Activated CD4-positive, alpha-beta memory T cell treated with anti-CD3 and anti-CD28 coated beads for 36 hours (primary cell): ENCODE measurements at places on chromosomes 11 and 22. TPM values are rescaled to one million over a fixed set of nuclear protein-coding genes. Genes with fewer than 3 reads are reported as not detected.

DNA sequence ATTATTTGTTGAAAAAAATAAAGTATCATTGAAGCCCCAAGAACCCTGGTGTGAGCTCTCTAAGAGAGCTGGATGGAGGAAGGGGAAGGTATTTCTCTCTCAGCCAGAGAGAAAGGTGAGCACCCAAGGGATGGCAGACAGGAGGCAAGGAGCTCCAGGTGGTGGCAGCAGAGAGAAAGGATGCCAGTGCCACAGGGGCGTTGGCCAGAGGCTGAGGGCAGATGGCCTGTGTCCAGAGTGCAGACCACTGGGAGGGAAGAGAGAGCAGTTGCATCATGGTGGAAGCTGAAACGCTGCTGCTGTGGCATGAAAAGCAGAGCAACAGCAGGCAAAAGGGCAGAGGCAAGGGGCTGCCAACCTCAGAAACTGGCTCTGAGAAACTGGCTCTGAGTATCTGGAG, 8.5 kb downstream of the SPON1 start:
- peaks cover under 1% of the 10 kb centered on the region for H3K27me3 ChIP-seq
- no peaks in the 10 kb centered on the region for H3K36me3 ChIP-seq
- no peak overlapping the region for H3K4me3 ChIP-seq
- H3K27ac ChIP-seq, result no peak overlapping the region
- DNase-seq, result peak; percentile 33

GRCh38 chr11:33949252-33949913, 57.5 kb upstream of the LMO2 start:
- no peak overlapping the region for H3K27ac ChIP-seq
- DNase-seq, result no peak
- no peaks in the 10 kb centered on the region for H3K36me3 ChIP-seq

GRCh38 chr11:134513585-134514120, 101.6 kb upstream of the B3GAT1 start:
- no peak overlapping the region for H3K4me3 ChIP-seq
- DNase-seq, result peak; percentile 1
- peaks cover 6% of the 10 kb centered on the region for H3K27me3 ChIP-seq
- no peaks in the 10 kb centered on the region for H3K4me1 ChIP-seq
- H3K36me3 ChIP-seq, result no peaks in the 10 kb centered on the region

- no peak for DNase-seq
- H3K4me1 ChIP-seq, result no peaks in the 10 kb centered on the region
- H3K4me3 ChIP-seq, result no peak overlapping the region
- peaks cover 6% of the 10 kb centered on the region for H3K27me3 ChIP-seq
Observed at GRCh38 chr11:69874984-69875624, 55.9 kb upstream of the FGF3 start.

DNA sequence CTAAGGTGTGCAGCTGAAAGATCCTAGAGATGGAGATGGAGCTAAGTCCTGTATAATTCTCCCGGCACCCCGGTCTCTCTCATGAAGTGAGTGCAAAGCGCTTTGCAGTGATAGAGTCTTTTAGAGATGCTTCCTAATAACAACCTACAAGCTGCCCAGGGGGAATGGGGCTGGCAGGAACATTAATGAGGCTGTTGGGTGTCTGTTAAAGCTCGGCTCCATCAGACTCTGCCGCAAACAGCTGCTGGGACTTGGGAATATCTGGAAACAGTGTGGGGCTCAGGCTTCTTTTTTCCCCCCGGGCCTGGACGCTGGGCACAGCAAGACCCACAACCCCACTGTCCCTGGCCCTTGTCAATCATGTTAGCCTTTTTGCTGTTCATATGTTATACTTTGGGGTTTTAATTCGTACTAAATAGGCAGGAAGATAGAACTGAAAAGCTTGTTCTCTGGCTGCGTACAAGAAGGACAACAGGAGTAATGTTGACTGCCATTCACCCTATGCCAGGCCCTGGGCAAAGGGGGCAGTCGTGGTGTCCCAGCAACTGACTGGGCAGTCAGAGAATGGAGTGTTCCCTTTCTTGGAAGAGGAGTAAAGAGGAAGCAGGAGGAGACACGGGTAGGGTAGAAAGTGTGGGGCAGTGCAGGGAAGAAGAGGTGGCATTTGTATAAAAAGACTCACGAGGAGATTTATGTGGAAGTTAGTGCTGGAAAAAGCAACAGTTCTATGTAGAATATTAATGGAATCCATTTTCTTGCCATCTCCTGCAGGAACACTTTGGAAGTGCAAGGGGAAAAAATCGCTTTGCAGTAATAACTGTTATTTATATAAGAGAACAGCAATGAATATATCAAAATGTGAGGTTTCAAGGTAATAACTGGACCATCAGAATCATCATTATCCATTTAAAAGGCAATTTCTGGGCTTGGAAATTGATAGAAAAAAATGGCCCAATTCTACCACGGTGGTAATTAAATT, 232.8 kb downstream of the GRIK4 start:
- H3K36me3 ChIP-seq, result no peaks in the 10 kb centered on the region
- no peak for DNase-seq
- H3K27me3 ChIP-seq, result peaks cover 13% of the 10 kb centered on the region

DNA sequence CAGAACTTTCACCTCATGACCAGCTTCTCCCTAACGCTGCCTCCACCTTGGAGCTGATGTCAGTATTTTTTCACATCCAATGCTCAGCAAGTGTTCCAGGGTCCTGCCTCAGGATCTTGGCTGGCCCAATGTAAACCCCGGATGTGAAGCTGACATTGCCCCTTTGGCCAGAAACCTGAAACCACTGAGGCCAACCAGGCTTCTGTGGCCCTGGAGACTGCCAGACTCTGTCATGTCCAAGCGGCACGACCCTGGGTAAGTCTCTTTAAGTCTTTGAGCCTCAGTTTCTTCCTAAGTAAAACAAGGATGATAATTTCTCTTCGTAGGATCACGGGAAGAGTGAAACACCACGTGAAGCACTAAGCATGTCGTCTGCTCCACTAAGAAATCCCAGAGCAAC, 22.8 kb downstream of the SERPIND1 start:
- no peaks in the 10 kb centered on the region for H3K27me3 ChIP-seq
- no peak for DNase-seq
- H3K27ac ChIP-seq, result no peak overlapping the region
- no peaks in the 10 kb centered on the region for H3K4me1 ChIP-seq
- peaks cover 39% of the 10 kb centered on the region for H3K36me3 ChIP-seq

The MS4A7 gene
- total RNA-seq, result not detected
